ENCODE measurements at places on chromosomes 12 and 14.
A peak's percentile ranks its signal among the peaks of the same experiment; 100 is the strongest.

- DNase-seq: no peak
Measured at GRCh38 chr14:57970175-57970574, 104.3 kb upstream of the SLC35F4 start.

DNA sequence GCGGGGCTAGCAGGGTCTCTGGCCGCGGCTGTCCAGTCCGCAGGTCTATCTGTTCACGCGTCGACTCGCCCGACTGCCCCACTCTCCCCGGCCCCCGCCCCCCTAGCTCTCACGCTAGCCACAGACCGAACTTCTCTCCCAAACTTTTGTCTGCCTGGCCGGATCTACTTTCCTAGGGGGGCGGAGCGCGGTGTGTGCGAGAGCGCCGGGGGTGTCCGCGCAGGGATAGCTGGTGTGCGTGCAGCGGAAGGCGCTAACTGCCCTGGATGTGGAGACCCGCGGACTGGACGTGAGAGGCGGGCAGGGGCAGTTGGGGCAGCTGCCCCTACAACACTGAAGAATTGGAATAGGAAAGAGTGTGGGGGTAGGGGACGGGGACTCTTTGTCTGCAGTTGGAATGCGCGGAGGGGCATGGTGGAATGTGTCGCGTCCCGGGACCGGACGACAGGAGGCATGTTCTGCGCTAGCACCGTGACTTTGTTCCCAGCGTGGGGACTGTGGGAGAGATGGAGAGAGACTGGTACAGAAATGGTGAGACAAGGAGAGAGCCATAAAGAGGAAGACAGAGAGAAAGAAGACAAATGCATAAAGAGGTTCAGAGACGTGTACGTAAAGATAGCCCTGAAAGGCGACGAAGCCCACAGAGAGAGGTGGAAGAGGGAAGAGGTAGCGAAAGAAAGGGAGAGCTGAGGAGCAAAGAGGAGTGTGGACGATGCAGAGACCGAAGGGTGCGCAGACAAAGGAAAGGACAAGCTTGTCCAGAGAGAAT, at the start of gene AJUBA:
Gene AJUBA, minus strand, starts transcription at position 75 of the 769 bp plus-strand sequence. CDS start 285 bp downstream, outside the sequence.
- peak; percentile 95 for DNase-seq

GRCh38 chr12:124302807-124303578, 8.1 kb downstream of the RFLNA start:
- no peak for DNase-seq

DNA sequence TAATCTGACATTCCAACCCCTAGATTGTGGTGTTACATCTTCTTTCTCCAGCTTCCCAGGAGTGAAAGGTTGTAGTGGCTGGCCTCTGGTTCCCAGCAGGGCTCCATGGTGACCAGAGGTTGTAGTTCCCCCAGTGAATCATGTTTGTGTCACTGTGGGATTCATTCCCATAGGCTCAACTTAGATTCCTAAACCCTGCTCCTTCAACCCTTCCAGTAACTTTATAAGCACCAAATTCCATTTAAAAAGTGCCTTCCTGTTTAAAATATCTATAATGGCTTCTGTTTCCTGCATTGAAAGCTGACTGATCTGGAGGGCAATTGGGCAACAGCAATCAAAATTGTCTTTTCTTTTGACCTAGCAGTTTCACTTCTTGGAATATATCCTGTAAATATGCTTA, 40.5 kb upstream of the TBC1D15 start:
- no peak for DNase-seq

Data from muscle of back (tissue), 13 donors.